ENCODE measurements at places on chromosomes 4 and X.

GRCh38 chrX:27675493-27675892 lies 85.3 kb downstream of the DCAF8L2 start:
- no peak for DNase-seq

DNA sequence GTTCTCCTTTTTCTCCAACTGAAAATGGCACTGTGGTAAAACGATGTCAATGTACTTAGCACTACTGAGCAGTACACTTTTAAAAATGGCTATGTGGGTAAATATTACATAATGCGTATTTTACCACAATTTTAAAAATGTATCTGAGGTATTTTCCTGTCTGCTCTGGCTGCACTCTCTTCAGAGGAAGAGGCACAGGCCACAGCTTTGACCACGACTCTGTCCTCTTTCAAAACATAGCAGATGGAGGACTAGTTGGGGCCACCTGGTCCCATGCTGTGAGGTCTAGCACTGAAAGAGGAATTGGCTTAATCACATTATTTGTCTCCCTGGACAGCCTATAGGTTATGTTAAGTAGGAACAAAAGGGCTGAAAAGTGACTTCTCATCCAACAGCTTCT lies 5.2 kb downstream of the KCNE5 start:
- DNase-seq: no peak

- no peak for DNase-seq
These were observed 329.4 kb upstream of the PCDH18 start for GRCh38 chr4:137861682-137862081.

- no peak for DNase-seq
These were observed 46.6 kb upstream of the CDKN2AIP start for GRCh38 chr4:183397741-183398297.

- no peak for DNase-seq
These were observed 128.3 kb downstream of the MAGEE1 start for GRCh38 chrX:76555816-76556215.

GRCh38 chr4:113173793-113174264 lies 124.4 kb downstream of the ANK2 start:
- no peak for DNase-seq

GRCh38 chr4:98801259-98801725 lies 127.6 kb downstream of the EIF4E start:
- no peak for DNase-seq

DNA sequence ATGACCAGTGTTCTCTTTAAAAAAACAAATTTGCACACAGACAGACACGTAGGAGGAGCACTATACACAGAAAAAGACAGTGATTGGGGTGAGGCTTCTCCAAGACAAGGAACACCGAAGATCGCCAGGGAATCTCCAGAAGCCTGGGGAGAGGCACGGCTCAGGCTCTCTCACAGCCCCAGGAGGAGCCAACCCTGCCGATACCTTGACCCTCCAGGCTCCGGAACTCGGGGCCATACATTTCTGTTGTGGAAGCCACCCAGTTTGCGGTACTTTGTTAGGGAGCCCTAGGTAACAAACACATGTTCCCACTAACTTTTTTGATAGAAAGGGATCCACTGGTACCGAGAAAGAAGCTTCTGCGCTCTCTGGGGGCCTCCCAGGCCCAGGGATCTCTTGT lies 55.8 kb downstream of the DCTD start:
- DNase-seq: no peak

- no peak for DNase-seq
These were observed 208.8 kb downstream of the COX18 start for GRCh38 chr4:72860766-72861165.

DNA sequence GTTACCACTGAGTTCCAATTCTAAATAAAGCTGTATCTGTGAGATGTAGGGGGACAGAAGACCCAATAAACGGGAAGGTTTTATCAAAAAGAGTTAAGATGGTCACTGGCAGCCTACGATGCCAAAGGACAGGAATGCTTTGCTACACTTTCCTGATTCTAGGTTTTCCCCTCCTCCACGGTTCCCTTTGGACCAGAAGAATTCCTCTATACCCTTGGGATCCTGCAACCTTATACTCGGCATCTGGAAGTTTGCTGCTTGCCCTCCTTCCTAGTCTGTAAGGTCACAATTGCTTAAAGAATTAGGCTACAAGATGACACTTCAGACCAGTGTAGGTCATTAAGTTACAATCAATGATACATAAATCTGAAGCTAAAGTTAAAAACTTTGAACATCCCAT lies 64.3 kb downstream of the SCML2 start:
- DNase-seq: no peak

GRCh38 chrX:150848914-150849365 lies 49.5 kb downstream of the CD99L2 start:
- DNase-seq: no peak

- no peak for DNase-seq
These were observed 42.4 kb downstream of the NAT8L start for GRCh38 chr4:2101346-2102044.

DNA sequence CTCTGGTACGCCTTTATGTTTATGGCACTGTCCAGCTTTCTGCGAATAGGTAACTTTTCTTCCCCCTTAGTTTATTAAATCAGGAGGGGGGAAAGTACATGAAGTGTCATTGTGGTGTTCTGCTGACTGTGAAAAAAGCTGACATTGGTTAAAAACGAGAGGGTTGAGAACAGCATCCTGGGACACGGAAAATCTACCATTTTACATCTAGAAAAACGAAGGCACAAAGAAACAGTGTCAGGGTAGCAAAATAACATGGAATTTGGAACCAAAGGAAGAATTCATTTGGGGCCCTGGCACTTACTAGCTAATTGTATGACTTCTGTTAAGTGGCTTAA lies 1.2 kb upstream of the AMOT start:
- no peak for DNase-seq

GRCh38 chr4:18689308-18690115 lies 668.0 kb upstream of the LCORL start:
- DNase-seq: peak; percentile 15

- DNase-seq: no peak
These were observed 77.9 kb downstream of the ADAM29 start for GRCh38 chr4:174996079-174996478.

GRCh38 chr4:181939199-181939945 lies 303.8 kb upstream of the TENM3 start:
- DNase-seq: no peak

DNA sequence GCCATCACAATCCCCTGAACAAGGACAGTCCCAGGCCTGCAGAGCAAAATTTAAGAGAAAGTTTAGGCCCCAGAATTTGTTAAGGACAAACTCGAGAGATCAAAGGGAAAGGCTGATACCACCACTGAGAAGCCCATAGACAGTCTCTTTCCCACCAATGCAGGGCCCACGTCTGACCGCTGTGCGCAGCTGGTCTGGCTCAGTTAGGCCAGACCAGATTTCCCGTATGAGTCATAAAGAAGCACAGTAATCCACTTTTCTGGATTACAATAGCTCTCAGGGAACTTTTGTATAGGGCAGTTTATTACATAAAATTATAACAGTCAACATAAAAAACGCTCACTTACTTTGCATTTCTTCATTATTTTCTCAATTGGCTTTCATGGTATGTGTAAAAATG lies 259.5 kb downstream of the RCHY1 start:
- no peak for DNase-seq

GRCh38 chrX:1325515-1326116 lies 11.0 kb upstream of the IL3RA start:
- no peak for DNase-seq

GRCh38 chr4:6380746-6381410 lies 91.5 kb downstream of the PPP2R2C start:
- DNase-seq: no peak

GRCh38 chr4:99078931-99079624 lies 9.5 kb downstream of the ADH5 start:
- no peak for DNase-seq

- no peak for DNase-seq
These were observed 76.7 kb upstream of the NAF1 start for GRCh38 chr4:163243297-163243981.

- DNase-seq: no peak
These were observed 46.6 kb downstream of the SHROOM2 start for GRCh38 chrX:9832811-9833210.

GRCh38 chr4:61531188-61531587 lies 331.1 kb downstream of the ADGRL3 start:
- no peak for DNase-seq

DNA sequence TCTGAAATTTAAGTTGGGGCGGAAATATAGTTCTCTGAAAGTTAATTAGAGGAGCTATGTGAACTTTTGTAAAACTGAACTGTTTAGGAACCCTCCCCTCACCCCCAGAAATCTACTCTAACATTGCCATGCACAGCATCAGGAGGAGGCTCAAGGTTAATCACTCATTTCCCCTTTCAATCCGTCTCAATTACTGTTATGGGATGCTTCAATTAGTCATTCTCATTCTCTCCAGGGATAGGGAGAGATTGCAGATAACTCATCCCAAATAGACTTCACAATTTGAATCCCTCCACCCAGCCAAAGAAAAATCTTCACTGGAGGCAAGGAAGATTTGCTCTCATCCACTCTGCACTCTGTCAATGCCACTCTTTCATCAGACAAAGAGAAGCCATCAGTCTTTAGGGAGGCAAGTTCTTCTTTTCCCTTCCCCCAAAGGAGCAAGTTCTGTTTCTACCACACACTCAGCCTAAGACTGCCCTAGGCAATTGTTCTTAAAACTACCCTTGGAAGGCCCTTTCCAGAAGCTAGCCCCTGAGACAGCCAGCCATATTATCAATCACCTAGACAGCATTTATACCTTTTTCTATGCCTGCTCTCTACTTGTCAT lies 140.4 kb downstream of the SLC10A7 start:
- DNase-seq: no peak

- no peak for DNase-seq
These were observed 1.0 kb upstream of the GUCY1B1 start for GRCh38 chr4:155757745-155758265.

DNA sequence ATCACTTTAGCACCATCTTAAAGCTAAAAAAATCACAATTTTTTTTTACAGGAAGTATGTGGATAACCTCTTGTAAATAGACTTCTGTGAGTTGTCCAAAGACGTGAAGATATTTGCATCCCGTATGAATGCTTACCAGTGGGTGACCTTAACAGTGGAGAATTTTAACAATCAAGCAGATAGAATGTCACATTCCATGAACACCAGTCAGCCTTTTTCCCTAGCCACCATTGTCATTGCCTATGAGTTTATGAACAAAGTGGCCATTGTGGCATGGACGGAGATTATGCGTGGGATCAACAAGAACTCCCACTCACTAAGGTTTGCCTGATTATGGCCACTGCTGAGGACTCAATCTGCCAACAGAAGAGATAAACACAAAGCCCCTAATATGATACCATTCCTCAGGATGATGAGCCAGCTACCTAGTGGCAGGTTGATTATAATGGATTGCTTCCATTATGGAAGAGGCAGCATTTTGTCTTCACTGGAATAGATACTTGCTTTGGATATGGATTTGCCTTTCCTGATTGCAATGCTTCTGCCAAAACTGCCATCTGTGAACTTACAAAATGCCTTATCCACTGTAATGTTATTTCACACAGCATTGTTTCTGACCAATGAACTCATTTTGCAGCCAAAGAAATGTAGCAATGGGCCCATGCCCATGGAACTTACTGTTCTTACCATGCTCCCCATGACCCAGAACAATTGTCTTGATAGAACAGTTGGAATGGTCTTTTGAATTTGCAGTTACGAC lies 830.9 kb upstream of the NDST4 start:
- no peak for DNase-seq

DNA sequence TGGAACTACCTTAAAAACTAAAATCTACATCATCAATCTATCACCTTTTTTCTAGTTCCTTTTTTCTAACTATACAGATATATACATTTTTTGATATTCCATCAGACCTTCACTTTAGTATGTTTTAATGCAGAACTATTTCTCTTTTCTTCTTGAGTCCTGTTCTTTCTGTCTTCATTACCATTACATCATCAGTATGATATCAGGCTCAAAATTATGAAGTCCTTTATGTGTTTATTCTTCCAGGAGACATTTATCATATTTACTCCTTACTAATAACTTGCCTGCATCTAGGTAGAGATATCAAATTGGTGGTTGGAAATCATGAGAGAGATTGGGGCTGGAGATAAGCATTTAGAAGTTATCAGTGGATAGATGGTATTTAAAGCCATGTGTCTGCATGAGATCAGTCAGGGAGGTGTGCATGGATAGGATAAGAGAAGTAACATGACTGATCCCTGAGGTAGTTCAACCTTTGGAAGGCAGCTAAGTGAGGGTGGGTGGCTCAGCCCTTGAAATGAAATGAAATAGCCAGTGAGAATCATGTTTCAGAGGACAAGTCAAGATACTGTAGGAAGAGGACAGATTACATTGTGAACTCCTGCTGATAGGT lies 43.1 kb downstream of the MRPL1 start:
- DNase-seq: no peak

Data from activated CD4-positive, alpha-beta T cell treated with anti-CD3 and anti-CD28 coated beads, Interleukin-2, amount 50 U/mL, for 1 hour (primary cell).